Amniotic stem cell (primary cell): ENCODE measurements at places on chromosomes 12 and 14.

DNA sequence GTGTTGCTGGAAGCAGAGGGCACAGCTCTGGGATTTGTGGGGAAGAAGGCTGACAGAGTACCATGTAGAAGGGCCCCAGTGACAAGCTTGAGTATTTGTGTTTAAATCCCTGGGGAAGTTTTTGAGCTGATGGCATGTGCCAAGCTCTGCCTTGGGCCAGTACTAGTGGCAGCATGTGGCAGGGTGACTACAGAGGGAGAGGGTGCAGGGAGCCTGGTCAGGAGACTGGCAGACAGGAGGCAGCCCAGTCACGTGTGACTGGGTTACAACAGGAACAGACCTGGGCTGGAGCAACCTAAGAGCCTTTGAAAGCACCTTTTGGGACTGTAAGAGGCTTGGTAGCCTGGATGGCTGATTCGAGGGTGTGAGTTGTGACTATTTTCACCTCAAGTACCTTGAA, 112.1 kb downstream of the TSPAN9 start:
- no peak for DNase-seq

GRCh38 chr14:100885196-100885595, 18.3 kb downstream of the RTL1 start:
- DNase-seq, result no peak

DNA sequence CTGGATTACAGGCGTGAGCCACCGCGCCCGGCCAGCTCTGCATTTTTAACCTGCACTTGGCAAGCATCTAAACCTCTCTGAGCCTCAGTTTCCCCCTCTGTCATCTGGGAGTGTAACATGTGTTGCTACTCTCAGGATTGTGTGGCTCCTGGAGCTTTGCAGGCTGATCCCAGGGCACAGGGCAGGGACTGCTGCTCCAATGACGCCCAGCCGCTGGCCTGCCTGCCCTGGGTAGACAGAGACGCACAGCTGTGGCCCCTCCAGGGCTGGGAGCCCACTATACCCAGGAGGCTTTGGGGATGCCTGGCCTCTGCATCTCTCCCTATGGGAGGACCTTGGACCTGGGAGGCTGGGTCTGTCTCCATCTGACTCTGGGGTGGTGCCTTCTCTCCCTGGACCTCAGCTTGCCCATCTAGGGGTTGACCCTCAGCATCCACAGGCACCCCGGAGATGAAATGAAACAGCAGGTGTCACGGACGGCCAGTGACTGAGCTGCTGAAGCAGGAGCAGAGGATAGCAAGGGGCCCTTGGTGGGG, 13.7 kb downstream of the ARL6IP4 start:
- DNase-seq, result no peak

DNA sequence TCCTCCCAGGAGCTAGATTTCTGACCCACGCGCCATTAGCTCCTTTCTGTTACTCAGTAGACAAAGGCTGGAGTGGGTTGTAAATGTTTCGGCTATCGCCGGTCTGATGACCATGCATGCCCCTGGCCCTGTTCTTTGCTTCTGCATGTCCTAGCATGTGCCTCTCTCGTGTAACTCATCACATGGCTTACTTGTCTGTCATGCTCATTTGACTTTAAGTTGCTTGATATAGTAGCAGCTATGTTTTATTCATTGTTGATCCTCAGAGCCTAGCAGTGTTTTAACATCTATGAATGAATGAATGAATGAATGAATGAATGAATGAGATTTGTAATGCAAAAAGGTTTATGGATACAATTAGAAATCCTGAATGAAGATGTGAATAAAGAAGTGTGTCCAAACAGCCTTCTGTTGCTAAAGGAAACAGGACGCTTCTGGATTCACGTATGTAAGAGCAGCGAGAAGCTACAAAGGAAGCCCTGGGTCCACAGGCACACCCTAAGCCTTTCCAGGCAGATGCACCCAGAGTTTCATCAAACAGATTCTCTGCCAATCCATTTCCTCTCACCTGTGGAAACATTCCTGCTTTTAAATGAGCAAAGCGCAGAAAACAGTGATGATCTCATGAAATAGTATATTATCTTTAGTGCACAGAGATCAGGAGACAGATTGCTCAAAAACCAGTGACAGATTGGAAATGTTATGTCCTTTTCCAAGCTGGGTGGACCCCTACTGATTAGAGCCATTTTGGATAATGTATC, 3.4 kb downstream of the GSG1 start:
- DNase-seq, result no peak

DNA sequence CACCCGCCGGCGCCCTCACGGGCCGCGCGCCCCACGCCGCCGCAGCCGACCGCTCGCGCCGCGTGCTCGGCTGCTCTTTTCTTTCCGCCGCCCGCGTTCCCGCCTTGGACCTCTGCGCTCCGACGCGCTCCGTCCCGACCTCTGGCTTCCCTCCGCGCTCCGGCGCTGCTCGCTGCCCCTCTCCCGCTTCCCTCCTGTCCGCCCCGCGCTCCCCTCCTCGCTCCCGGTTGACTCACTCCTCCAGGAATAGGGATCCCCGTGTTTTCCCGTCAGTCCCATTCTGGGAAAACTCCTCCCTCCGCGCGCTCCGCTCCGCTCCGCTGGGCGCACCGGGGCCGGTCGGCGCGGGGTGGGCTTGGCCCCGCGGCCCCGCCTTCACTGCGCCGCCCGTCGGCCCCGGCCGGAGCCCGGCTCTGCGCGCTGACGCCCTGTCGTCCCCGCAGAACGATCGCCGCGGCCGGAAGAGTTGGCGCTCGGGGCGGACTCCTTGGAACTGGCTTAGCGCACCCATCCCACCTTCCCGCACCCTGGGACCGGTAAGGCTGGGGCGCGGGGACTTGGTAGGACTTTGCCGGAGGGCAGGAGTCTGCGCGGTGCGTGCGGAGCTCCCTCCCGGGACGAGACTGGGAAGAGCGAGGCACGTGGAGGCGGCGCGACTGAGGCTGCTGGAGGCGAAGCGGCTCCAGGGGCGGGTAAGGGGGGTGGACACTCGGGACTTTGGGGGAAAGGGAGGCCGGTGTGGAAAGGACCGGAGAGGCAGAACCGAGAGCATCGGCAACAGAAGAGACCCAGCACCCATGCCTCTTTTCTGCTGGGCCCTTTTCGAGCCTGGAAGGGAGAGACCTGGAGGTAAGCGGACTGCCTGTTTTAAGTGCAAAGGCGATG, 550 bp downstream of the TEAD4 start:
- DNase-seq, result peak; percentile 56

DNA sequence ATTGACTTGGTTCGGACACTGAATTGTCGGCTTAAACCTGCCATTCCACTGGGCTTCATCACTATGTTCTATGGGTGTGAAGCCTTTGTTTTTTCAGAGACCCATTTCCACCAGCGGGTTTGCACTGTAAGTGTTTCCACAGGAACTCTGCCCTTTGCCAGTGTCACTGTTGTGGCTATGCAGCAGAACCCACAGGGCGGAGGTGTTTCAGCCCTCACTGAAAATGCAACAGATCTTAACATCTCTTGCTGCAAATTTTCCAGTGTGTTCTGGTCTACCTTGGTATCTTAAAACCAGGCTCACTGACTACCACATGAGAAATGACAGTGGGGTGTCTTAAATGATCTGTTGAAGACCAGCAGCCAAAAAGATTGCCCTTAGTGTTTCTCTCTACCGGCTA, 21.1 kb downstream of the PRKCH start:
- no peak for DNase-seq

- no peak for DNase-seq
These were observed 15.5 kb downstream of the REM2 start for GRCh38 chr14:22898302-22899090.

DNA sequence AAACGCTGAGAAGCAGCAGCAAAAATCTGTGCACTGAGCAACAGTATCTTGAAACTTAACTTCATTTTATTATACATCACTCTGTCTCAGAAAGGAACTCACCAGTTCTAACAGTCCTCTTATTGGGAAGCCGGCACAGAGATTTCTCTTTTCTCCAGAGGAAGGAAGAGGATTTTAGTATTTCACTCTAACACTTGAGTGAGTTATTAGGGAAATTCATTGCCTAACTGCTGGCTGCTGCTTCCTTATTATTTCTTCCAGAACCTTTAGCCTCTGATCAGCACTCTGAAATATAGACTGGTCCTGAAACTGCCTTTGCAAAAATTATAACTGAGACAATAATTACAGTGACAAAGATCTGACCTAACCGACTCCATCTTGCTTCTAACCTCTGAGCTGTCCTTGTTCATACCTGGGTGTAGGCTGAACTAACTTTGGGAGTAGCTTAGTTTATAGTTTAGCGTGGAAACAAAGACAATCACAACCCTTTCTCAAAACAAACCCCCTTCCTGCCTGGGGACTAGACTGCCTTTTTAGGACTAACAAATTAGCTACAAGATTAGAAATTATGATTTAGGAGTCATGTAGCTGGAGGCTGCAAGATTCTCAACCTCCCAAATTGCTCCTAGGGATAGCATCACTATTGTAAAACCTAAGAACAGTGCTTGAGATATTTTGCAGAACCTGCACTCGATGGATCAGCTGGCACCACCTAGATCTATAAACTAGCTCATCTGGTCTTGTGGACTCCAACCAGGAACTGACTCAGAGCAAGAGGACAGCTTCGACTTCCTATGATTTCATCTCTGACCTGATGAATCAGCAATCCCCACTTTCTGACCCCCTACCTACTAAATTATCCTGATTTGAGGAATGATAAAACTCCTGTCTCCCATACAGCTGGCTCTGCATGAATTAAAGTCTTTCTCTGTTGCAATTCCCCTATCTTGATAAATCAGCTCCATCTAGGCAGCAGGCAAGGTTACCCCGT, 117.5 kb downstream of the DYRK2 start:
- DNase-seq, result no peak

GRCh38 chr12:21815306-21816062, 41.0 kb upstream of the KCNJ8 start:
- no peak for DNase-seq

- DNase-seq, result no peak
These were observed 26.2 kb downstream of the ANG start for GRCh38 chr14:20714593-20715250.

GRCh38 chr12:130969223-130969622, 15.5 kb downstream of the ADGRD1 start:
- no peak for DNase-seq

GRCh38 chr12:27052176-27052575, 29.8 kb downstream of the MED21 start:
- DNase-seq, result no peak

- no peak for DNase-seq
These were observed 90.9 kb upstream of the PLXNC1 start for GRCh38 chr12:94057262-94058151.

- peak; percentile 10 for DNase-seq
These were observed at the start of gene LIN7A for GRCh38 chr12:80937391-80938238. Gene LIN7A (minus strand): TSS chr12:80937934. CDS start chr12:80937722, 212 bp downstream.

GRCh38 chr12:122201381-122201780, 2.1 kb upstream of the B3GNT4 start:
- no peak for DNase-seq

DNA sequence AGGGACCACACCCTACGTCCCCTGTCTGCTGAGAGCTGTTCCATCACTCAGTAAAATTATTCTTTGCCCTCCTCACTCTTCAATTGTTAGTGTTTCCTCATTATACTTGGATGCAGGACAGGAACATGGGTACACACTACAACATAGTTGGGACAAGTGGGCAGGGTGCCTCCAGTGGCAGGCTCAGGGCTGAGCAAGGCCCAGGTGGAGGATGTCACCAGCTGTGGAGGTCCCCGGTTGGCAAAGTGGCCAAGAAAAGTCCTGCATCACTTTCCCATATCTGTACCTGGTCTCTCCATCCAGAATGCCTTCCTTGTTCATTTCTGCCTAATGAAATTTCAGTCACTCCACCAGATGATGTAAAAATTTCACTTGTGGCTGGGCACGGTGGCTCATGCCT, 72.7 kb upstream of the PPP4R3A start:
- no peak for DNase-seq

DNA sequence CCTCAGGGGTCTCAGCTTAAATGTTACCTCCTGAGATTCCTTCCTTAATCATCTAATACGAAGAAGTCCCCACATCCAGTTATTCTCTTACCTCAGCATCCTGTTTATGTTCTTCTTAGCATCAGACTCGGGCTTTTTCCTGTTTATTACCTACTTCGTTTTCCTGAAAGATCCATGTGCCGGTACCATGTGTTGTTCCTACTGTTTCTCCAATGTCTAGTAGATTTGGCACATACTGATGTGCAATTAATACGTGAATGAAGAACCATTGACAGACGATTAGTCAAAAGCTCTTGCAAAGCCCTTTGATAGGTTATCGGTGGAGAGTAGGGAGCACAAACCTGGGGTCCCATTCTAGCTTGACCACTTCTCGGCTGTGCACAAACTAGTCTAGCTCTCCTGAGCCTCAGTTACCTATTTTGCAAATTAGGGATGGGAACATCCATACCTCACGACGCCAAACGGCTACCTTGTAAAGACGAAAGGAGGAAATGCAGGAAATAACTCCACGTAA, 735 bp upstream of the MAPKAPK5 start:
- DNase-seq, result no peak

DNA sequence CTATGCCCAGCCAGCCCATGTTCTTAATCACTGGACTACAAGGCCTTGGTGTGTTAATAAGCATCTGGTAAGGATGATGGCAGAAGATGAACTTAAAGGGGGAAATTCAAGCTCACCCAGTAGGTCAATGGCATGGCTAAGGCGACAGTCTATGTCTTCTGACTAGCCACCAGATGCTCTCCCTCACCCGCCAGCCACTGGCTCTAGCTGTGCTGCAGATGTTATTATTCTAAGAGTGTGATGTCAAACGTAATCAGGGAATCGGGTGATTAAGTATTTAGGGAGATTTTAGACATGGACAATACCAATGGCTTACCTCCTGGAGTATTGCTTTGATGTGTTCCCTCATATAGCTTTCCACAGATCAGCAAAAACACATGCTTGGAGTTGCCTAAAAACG, 39.2 kb upstream of the MAX start:
- no peak for DNase-seq

DNA sequence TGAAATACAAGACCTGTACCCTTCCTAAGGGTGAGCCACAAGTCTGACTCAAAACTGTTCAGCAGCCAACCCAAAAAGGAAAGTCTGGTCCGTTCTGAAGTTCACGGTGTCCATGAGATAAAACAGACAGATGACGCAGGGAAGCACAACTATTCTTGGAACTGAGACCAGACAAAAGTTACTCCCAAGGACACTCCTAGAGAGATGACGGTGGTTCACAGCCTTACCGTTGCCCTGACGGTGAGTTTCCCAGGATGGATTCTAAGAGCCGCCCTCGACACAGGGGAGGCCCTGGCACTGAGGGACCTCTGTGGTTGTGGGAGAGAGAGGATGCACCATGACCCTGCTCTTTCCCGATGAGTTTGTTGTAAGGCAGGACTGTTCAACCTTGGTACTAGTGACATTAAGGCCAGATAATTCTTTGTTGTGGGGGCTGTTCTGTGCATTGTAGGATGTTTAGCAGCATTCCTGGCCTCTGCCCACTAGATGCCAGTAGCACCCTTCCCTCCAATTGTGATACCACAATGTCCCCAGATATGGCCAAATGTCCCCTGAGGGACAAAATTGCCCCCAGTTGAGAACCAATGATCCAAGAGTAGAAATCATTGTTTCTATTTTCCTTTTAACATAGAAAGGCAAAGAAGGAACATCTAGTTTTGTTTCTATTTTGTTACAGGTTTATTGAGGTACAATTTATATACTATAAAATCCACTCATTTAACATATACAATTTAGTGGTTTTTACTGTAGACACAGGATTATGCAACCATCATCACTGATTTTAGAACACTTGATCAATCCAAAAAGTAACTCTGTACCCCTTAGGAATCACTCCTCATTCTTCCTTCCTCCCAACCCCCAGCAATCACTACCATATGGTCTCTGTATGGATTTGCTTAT, 23.0 kb downstream of the OR10P1 start:
- DNase-seq, result no peak

GRCh38 chr12:121494093-121494787, 86.6 kb downstream of the KDM2B start:
- DNase-seq, result peak; percentile 8
